ENCODE measurements at places on chromosomes 2 and 18.

- no peak for DNase-seq
These were observed 37.0 kb upstream of the LOXHD1 start for GRCh38 chr18:46693996-46694395.

DNA sequence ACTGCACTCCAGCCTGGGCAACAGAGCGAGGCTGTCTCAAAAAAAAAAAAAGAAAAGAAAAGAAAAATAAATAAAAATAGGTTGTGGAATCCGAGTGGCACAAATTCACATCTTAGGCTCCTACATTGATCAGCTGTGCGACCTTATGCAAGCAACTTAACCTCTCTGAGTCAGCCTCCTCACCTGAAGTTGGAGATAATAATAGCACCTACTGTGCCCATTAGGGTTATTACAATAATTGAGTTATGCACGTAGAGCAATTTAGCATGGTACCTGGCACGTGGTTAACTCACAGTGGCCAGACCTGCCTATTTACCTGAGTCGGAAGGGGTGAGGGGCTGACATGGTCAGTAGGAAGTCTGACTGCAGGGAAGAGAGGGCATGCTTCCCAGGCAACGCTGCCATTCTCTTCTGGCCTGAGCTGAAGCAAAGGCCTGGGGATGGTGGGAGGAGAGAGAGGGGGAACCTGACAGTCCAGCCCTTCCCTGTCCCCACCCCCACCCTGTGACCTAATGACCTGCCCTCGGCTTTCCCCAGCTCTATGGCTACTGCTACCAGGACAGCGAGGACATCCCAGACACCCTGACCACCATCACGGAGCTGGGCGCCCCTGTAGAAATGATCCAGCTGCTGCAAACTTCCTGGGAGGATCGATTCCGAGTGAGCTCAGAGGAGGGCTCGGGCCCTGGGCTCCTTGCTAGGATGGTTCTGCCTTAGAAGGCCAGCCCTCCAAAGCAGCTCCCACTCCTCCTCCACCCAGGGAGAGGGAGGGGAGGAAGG, 5.1 kb downstream of the PKDCC start:
- no peak for DNase-seq

DNA sequence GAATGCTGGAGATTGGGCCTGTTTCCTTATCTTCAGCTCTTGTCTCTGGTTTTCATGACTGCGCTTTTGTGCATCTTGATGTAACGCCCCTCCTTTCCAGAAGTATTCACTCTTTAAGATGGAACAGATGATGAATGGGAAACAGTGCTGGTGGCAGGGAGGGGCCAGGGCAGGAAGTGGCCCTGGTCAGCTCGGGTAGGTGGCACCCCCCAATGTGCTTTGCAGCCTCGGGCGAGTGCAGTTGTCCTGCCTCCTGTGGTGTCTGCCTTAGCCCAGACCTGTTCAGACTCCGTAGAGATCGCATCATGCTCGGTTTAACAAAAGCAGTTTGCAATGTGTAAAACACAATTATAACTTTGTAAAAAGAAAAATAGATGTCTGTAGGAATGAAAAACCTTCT, 17.0 kb upstream of the MGAT4A start:
- DNase-seq = no peak

DNA sequence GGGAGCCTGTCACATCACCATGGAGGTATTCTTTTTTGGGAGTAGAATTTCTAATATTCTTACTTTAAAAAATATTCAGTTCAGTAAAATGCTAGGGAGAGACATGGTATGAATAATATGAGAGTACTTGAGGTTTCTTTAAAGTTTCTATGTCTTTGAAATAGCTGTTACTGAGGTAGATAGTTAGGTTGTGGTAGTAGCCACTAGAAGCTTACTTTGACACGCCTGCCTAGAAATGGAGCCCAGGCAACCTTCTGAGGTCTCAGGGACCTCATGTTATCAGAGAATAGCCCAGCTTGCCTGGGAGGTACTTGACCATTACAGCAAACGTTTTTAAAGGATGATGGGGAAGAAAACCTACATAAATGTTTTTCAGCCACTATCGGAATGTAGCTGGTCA, 131.2 kb downstream of the AGPS start:
- DNase-seq = no peak

DNA sequence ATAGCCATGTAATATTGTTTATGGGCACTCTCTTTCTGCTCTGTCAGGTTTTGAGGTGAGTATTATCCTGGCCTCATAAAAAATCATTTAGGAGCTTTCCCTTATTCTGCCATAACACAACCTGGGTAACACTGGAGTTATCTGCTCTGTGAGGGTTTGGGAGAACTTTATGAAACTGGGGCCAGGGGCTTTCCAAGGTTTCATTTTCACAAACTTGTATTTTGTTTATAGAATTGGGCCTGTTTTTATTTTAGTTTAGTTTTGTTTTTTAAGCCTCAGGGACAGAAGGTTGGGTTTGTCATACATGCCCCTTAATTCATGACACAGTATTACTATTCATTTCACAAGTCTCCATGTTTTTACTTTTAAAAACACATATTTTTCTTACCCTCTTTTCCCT, 83.5 kb downstream of the IRS1 start:
- DNase-seq = no peak

DNA sequence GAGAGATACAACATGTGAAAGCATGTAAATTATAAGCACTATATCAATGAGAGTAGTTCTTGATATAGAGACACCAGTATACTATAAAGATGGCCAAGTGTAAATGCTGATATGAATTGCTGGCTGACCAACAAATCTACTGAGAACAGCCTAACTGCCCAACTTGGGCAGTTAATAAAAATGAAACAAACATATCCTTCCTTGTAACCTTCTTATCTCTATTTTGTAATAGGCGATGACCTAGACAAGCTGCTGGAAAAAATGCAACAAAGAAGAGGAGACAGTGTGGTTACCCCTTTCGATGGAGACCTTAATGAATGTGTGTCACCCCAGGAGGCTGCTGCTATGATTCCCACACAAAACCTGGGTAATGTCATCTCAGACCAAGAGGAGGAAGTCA, 148.7 kb downstream of the ESCO1 start:
- no peak for DNase-seq

DNA sequence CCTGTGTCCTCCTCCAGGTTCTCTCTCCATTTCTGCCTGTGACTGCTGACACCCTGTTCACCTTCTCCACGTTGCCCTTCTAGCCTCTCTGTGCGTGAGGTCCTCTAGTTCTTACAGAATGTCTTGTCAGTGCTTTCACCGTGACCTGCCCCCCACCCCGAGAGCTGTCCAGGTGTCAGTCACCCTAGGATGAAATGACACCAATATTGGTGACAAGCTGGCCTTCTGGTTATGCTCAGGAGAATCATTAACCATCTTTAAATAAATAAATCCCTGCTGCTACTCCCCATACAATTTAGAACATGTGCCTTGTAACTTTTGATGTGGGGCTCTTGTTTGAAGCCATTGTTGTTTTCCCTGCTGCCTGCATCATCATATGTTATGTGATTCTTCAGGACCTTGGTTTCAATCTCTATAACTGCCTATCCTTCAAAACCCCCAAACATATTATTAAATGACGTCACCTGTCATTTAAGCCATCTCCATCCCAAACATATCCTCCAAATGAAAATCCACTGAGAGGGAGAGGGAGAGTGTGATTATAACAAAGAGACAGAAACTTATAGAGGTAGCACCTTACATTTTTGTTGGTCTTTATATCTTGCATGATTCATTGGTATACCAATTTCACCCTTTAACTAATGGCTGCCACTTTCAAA, 496.3 kb downstream of the PARD3B start:
- no peak for DNase-seq

GRCh38 chr2:64203858-64204632, 59.8 kb upstream of the PELI1 start:
- no peak for DNase-seq

DNA sequence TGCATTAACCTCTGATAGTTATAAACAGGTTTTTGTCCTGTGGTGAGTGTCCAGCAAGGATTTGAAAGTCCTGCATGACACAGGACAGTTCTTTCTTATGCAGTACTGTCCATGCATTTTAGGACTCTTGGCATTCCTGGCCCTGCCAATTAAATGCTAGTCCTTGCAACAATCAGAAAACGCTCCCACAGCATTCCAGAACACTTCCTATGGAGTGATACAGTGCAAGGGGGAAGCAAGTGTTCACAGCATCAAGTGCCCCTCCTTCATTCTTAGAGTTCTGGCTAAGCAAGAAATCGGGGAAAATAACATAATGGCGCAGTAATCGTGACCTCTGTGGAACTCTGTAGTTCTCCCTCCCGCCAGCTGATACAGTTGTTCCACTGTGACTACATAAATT, 62.9 kb downstream of the ARHGAP28 start:
- DNase-seq = no peak

- DNase-seq = no peak
These were observed 107.4 kb upstream of the KCTD1 start for GRCh38 chr18:26655525-26656430.
